Fibroblast of the aortic adventitia (primary cell): ENCODE measurements at places on chromosomes 4 and X. TPM values are rescaled to one million over a fixed set of nuclear protein-coding genes. Genes with fewer than 3 reads are reported as not detected.

Gene CFAP47
- total RNA-seq = not detected in 2 replicates

Gene HTN1
- not detected in 2 replicates for total RNA-seq

Gene AFF2
- 0.33 and 6.6 TPM in 2 replicates for total RNA-seq

Gene CT45A1
- not detected in 2 replicates for total RNA-seq

Gene NUDT10
- 0.63 and 2.0 TPM in 2 replicates for total RNA-seq

Gene DCAF12L2
- not detected in 2 replicates for total RNA-seq

DNA sequence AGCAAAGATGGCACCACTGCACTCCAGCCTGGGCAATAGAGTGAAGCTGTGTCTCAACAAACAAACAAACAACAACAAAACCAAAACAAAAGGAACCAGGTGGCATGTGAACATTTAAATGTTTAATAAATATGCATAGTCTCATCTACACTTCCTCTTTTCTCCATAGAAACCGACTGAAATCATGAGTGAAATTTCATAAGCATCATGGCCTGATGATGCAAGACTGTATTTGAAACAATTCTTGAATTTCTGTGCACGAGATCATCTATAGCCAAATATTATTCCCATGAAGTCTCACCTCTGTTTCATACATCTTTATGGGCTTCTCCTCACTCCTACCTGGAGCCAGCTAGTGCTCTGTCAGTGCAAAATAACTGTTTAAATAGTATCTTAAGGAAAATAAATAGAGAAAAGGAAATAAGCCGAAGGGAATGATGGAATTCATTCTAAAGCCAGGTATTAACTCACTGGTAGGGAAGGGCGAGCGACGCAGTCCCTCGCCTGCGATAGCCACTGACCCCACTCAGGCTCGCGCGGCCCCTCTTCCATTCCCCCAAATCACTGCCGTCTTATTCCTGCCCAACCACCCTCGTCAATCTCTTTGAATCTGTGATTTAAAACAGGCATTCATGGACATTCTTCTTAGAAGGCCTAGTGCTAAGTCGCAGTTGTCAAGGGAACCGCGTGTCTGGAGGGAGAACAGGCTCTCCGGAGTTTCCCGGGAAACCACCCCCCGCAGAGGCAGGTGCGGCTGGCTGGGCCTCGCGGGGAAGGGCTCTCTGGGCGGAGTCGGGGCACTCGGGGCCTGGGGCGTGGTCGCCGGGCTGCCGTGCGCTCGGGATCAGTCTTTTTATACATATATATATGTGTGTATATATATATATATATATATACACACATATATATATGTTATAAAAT lies 52.4 kb upstream of the TRIM2 start:
- peak; percentile 43 for DNase-seq

GRCh38 chr4:185332575-185333464 lies 62.9 kb downstream of the LRP2BP start:
- DNase-seq = no peak

GRCh38 chr4:24774452-24774851 lies 20.9 kb upstream of the SOD3 start:
- no peak for DNase-seq

GRCh38 chr4:38015886-38016515 lies 55.8 kb downstream of the PTTG2 start:
- DNase-seq = no peak

GRCh38 chr4:54185044-54185780 lies 43.9 kb upstream of the PDGFRA start:
- no peak for DNase-seq

DNA sequence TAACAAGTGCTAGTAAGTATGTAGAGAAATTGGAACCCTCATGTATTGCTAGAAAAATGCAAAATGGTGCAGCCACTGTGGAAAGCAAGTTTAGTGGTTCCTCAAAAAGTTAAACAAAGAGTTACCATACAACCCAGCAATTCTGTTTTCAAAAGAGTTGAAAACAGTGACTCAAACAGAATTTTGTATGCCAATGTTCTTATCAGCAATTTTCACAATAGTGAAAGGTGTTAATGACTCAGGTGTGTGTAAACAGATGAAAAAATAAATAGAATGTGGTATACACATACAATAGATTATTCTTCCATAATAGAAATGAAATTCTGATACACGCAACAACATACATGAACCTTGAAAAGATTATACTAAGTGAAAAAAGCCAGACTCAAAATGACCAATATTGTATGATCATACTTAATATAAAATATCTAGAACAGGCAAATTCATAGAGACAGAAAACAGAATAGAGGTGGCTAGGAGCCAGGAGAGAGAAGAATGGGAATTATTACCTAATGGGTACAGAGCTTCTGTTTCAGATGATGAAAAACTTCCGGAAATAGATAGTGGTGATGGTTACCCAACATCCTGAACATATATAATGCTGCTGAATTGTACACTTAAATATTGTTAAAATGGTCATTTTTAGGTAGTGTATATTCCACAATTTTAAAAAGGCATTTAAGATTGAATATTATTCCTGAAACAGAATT lies 51.6 kb downstream of the WDFY3 start:
- peak; percentile 23 for DNase-seq

- peak; percentile 1 for DNase-seq
Measured at GRCh38 chrX:35380808-35381700, 417.1 kb upstream of the MAGEB16 start.

- DNase-seq = no peak
Measured at GRCh38 chrX:274904-275475, 6.2 kb upstream of the PLCXD1 start.

GRCh38 chr4:121541696-121542095 lies 155.1 kb downstream of the ANXA5 start:
- no peak for DNase-seq

DNA sequence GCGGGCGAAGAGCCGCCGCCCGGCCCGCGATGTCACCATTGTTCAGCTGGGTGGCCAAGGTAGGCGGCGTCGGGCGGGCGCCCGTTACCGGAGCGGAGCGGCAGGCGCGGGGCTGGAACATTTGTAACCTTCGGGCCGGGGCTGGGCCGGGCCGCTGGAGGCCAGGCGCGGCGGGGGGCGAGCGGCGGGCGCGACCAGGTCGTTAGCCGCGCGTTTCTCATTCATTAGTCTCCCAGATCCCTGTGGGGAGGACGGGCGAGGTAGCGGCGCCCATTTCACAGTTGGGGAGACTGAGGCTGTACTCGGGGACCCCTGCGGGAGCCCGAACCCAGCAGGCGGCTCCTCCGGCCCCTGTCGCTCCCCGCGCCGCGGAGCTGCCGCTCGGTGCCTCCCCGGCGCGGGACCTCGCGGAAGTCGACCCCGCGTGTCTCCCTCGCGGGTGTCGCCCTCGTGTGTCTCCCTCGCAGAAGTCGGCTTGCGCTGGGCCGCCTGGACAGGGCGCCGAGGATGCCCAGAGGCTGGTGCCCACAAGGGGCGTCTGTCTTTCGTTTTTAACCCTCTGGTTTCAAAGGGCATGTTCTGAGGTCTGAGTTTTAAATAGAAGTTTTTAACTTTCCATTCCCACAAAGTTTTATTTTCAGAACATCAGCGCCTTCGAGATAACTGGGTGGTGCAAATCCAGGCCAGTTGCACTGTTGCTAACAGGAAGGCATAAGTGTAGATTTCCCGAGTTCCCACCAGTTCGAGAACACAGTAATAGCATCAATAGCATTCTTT lies 17.5 kb downstream of the PTTG2 start:
- DNase-seq = peak; percentile 59

- peak; percentile 4 for DNase-seq
Measured at GRCh38 chr4:114807759-114808404, 209.3 kb downstream of the UGT8 start.

DNA sequence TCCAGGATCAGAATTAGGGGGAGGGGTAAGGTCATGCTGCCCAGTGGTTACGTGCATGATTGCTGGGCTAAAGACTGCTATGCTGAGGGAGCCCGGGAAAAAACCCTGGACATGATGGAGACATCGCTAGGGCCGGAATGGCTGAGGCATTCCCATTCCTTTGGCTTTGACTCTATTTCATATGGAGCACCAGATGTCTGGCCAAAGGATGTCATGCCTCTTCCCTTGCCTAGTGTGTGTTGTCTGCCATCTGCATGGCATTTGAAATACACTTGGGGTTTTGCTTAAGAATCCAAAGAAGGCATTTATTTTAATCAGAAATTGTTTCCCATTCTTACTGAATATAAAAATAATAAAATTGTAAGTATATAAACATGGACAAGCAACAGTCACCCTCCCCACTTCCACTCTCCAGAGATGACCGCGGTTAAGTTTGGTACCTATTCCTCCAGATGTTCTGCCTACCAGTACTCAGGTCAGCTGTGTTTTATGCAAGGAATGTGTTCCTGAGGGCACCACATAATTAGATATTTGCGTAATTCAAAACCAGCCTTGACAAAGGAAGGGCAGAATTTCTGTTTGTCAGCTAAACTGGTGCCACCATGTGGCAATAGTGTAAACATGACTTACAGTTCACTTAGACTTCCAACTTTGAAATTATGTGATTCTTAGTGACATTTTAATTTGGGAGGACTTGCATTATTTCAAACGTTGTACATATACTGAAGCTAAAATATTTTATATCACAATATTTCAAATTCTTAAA lies 105.9 kb downstream of the CT47B1 start:
- DNase-seq = peak; percentile 70

GRCh38 chrX:44085209-44085608 lies 112.0 kb upstream of the NDP start:
- DNase-seq = no peak

DNA sequence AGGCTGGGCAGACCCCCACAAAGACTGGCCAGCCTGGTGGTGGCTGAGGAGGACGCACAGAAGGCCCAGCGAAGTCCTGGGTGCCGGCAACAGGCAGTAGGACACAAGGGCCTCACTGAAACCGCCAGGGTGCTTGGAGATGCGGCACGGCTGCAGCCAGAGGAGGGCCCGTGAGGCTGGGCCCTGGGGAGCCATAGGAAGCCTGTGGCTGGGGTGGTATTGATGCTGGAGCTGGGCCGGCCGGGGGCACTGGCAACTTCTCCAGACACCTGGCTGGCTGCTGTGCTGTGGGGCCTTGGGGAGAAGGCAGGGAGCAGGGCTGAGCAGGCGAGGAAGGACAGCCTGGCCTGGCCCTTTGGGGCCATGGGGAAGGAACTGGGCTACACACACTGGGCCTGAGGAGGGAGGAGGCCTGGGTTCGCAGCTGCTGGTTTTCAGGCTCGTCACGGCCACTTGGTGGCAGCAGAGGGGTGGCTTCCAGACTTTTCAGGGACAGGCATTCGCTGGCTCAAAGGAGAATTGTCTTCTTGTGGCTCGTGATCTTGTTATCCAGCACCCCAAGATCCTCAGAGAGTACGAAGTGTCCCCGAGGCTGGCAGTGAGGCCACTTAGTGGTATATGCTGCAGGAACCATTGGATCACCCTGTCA lies 37.2 kb downstream of the ATP2B3 start:
- DNase-seq = peak; percentile 51

GRCh38 chr4:111770514-111770913 lies 374.7 kb upstream of the FAM241A start:
- no peak for DNase-seq

- peak; percentile 30 for DNase-seq
Measured at GRCh38 chr4:119939071-119939995, 127.3 kb downstream of the MAD2L1 start.

GRCh38 chrX:94493405-94493804 lies 819.4 kb downstream of the FAM133A start:
- DNase-seq = no peak

GRCh38 chr4:124144238-124144654 lies 568.3 kb downstream of the ANKRD50 start:
- peak; percentile 65 for DNase-seq

- DNase-seq = no peak
Measured at GRCh38 chrX:789096-789495, 158.5 kb downstream of the SHOX start.

GRCh38 chrX:139091066-139091465 lies 379.5 kb upstream of the FGF13 start:
- DNase-seq = peak; percentile 54

DNA sequence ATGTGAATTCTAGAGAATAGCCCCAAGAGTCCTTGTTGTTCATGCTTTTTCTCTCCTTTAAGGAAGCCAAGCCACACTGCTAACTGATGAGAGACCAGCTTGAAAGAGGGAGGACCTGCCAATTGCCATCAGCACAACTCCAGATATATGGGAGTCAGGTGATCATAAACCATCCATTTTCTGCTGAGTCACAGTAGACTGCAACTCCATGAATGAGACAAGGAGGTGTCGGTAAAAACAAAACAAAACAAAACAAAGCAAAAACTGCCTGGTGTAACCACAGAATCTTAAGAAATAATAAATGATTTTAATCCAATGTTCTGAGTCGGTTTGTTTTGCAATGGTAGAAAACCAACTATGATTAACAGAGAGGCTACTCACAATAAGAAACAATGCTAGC lies 837.3 kb downstream of the PCDH7 start:
- peak; percentile 0 for DNase-seq

DNA sequence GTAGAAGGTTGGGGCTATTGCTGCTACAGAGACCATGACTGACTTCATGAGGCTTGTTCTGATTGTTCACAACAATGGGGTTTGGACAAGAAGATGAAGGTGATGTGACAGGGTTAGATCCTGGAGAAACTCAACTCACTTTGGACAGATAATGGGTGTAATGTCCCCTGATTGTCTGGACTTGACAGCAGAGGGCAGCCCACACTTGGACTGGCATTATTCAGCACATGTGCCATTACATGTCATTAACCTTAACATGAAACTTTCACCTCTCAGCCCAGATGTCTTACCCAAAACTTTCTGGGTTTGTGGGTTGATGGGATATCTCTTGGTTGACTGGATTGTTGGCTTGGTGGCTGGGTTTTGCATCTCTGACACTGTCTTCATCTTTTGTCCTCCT lies 101.5 kb downstream of the MXRA5 start:
- DNase-seq = peak; percentile 12

GRCh38 chrX:134718105-134718965 lies 60.1 kb upstream of the PLAC1 start:
- DNase-seq = peak; percentile 94

- DNase-seq = peak; percentile 48
Measured at GRCh38 chr4:15682242-15683142, 865 bp downstream of the FAM200B start.

DNA sequence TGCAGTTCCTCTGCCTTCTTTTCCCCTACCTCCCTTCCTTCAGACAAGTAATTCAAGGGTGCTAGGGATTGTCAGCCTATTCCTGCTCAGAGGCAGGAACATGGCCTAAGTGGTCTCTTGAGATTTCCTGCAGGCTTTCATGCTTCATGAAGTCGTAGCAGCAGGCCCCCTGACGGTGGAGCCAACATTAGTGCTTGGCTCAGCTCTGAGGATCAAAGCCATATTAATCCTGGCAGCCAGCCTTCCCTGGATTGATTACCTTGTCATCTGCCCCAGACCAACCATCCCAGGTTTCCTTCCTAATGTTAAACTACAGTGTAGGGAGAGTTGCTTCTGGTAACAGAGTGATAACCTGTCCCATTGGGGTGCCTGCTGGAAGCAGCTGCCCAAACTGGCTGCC lies 84.1 kb downstream of the SLC16A2 start:
- no peak for DNase-seq

DNA sequence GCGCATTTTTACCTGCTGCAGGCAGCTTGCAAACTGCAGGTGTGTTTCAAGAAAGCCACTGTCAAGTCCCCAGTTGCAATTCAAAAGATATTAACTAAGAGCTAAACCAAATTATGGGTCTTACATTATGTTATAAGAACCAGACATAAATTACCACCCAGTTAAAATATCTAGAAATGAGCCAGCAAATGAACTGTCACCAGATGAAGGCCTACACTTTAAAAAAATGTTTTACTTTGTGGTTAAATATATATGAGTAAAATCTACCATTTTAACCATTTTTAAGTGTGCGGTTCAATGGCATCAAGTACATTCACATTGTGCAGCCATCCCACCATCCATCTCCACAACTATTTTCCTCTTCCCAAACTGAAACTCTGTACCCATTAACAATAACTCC lies 32.0 kb upstream of the TMEM131L start:
- no peak for DNase-seq
